ENCODE measurements at places on chromosomes 2 and 18.

DNA sequence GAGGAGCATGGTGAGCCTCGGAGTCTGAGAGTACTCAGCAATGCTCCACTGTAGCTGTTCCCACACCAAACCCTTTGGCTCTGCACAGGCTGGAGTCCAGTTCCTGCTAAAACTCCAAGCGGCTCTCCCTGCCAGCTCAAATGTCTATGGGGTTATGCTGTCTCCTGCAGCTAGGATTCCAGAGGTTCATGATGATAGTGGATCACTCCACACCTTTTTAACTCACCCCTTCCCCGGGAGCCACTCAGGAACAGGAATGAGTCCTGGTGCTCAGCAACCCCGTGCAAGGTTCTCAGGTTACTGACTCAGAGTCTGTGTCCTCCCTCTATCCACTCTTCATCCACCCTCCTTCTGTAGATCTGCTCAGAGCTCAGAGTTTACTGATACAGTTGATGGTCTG, 410.0 kb downstream of the CDH19 start:
- DNase-seq, result no peak

GRCh38 chr2:67436221-67436620, 39.1 kb downstream of the ETAA1 start:
- no peak for DNase-seq

DNA sequence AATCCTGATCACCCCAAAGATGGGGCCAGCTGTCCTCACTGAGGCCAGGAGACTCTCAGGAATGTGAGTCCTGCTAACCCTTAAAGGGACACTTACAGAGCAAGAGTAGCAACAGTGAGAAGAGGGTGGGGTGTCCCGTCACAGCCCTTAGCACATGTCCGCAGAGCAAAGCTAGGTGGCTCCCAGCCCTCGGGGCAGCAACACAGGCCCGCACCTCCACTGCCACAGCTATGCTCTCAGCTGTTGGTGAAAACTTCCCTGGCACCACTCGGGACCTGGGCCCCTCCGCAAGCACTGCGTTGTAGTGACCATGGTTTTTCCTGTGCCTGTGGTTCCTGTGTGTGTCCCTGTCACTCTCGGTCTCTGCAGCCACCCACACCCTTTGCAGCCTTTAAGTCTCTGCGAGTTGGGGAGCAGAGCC, 76.4 kb upstream of the UXS1 start:
- no peak for DNase-seq

GRCh38 chr18:52216666-52217065, 123.3 kb upstream of the DCC start:
- DNase-seq, result peak; percentile 68

- DNase-seq, result no peak
Observed at GRCh38 chr2:48433682-48434081, 96.3 kb upstream of the STON1 start.

GRCh38 chr2:18580606-18581005, 8.8 kb downstream of the NT5C1B start:
- no peak for DNase-seq

DNA sequence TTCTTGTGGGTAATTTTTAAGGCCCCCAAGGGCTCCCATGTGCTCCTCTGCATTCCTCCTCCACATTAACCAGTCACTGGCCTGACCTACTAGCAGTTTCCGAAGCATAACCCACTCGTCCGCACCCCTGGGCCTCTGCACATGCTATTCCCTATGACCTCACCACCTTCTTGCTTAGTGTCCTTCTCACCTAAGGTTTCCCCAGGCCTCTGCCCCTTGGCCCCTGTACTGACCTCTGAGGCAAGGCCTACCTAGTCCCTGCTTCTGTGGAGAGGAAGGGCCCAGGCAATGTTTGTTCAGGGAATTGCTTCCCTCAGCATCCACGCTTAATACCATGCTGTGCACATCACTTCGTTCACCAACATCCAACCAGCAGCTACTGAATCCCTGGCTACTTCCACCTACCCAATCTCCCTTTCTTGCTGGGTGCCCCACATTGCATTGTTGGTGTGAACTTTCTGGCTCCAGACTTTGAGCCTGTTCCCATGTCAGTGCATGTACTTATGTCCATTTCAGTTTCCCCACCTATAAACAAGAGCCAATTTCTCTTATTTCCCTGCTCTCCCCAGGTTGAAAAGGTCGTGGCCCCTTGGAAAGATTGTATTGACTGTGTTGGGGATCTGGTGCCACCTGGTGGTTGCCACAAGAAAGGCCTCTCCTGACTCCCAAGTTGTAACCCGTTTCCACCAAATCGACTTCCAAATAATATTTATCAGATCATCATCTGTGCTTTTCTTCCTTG, 19.2 kb upstream of the TMEM177 start:
- peak; percentile 27 for DNase-seq

- peak; percentile 83 for DNase-seq
Observed at GRCh38 chr2:23430263-23430662, 45.3 kb downstream of the KLHL29 start.

DNA sequence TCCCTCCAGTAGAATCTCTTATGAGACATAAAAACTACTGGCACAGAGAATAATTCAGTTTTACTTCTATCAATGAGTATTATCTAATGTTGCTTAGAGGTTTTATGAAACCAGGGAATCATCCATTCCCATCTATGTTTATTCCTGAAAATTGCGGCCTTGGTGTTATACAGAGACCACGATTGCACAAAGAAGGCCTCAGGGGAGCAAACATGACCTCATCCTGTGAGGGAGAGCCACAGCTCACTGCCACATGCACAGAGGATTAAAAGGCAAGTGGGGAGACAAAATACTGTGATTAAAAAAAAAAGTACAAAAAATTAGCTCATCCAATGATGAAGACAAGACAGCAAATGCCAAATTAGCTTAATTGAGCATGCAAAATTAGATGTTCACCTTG, 111.8 kb upstream of the SLC35G4 start:
- peak; percentile 75 for DNase-seq

- no peak for DNase-seq
Observed at GRCh38 chr2:11079136-11079824, 76.0 kb upstream of the SLC66A3 start.

DNA sequence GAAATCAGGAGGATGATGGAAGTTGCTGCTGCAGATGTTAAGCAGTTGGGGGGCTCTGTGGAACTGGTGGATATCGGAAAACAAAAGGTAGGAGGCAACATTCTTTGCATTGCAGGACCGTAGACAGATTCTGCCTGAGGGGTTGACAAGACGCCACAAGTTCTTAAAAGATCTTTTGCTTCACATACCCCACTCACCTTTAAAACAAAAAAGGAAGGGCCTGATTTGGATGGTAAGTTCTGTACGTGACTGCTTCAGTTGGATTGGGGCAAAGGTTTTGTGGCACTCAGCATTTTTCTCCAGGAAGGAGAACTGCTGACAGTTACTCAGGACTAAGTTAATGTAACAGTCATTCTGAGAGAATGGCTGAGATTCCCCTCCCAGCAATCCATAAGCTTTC, 5.2 kb downstream of the CNDP2 start:
- no peak for DNase-seq

GRCh38 chr18:21110713-21111345, 784 bp downstream of the ROCK1 start:
- DNase-seq, result peak; percentile 24

DNA sequence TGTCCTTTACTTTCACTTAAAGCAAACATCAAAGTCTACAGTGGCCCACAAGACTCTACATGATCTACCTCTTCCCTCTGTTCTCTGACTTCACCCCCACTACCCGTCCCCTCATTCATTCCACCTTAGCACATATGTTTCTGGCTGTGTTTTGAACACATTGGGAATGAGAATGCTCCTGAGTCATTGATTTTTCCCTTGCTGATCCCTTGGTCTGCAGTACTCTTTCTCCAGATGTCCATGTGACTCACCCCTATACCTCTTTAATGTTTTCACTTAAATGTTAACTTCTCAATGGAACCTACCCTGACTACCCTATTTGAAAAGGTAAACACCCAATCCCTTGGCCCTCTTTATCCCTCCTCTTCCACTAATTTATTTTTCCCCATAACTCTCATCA, 30.7 kb upstream of the FRZB start:
- peak; percentile 15 for DNase-seq

GRCh38 chr18:48769006-48769636, 181.6 kb downstream of the SMAD7 start:
- DNase-seq, result no peak

All from fibroblast of skin of scalp (primary cell).